Activated naive CD4-positive, alpha-beta T cell (primary cell): ENCODE measurements at places on chromosomes 6 and 20.

DNA sequence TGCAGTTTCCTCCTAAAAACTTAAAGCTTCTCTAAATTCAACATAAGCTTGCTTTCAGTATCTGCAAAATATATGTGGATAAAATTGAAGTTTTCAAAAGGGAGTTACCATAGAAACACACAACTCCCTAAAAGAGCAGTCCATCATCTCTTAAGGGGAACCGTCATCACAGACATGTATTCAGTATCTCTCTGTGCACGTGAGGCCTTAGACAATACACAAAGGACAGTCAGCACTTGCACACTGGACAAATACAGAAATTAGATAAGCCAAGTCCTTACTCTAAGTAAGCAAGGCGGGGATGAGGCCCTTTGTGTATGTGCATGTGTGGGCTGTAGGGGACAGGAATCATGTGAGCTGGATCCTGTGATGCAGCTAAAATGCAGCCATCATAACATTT is 136.6 kb downstream of the BACH2 start:
- DNase-seq = no peak

DNA sequence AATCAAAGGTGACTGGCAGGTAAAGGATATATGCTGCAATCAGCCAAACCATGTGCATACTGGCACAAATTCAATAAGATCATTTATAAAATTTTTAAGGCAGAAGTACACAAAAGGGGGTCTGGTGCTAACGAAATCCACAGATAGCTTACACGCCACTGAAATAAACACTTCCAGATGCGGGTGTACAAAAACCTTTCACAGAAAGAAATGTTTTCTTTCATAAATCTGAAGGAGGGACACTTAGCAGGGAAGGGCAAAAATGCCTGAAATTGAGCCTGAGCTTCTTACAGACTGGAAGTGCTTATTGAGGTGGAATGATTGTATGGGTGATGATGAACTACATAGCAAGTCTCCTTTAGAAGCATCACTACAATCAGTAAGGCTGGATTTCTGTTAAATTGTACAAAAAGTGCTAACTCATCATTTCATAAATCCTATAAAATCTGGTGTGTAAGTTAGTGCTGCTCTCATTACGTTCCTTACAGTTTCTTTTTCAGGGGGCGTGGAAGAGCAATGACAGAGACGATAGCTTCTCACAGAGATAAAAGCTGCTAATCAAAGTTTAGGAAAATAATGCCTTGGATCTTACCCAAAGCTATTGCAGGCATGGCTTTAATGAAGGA is 409.3 kb upstream of the RUNX2 start:
- DNase-seq = no peak

DNA sequence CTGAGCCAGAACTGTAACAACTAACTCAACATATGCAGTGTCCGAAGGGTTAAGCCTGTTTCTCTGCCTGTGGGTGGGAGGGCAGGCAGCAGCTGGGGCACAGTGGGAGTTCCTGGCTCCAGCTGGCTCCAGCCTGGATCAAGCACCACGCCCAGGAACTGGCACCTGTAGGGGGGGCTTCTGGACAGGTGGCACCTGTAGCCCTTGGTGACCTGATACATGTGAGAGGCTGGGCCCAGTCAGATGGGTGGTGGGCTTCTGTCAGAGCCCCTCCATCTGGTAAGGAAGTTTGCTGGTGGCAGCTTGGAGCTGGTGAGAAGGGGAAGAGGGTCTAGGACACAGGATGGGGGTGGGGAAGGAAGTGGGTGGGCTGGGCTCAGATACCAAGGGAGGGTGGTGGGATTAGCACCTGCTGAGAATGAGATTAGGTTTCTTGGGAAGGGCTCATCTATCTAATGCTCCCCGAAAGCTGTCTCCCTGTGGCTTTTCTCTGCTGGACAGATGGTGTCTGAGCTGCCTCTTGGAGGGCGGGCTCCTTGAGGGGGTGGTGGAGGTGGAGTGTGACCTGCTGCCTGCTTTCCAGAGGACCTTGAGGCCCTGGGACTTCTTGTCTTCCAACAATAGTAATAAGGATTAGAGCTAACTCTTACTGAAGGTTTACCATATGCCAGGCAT is 28.5 kb downstream of the BCL2L1 start:
- DNase-seq = no peak

DNA sequence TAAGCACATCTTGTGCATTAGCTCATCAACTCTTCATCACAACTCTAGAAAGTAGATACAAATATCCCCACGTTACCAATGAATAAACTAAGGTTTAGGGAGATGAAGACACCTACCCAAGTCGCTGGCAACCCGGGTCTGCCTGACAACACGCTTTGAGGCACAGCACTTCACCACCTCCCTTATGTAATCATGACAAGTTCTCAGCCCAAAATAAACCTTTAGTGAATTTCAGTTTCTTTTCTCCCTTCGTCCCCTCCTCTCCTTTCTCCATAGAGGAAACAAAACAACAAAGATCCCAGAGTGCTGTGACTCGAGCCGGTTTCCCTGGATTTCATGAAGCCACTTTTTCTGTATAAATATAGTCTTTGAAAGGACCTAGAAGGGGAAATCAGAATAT is 105.4 kb downstream of the MAFB start:
- DNase-seq = no peak

- no peak for DNase-seq
These were observed 78.4 kb upstream of the CCN6 start for GRCh38 chr6:111975466-111975865.
